Liver (tissue), 10 donors: ENCODE measurements at places on chromosomes 4 and X.

DNA sequence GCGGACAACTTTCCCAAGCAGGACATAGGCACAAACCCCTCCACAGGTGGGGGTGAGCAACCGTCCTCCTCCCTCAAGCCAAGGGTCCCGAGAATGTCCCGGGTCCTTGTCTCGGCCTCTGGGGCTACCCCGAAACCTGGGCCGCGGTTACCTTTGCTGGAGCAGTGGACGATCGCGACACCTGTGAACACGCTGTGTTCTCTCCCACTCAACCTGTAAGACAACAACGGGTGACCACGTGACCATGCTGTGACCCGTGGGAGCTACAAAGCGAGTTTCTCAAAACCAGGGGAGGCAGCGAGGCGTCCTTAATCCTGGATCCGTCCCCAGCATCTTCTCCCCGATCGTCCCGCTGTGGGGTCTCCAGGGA, 17.9 kb downstream of the ASMTL start:
- H3K36me3 ChIP-seq, result peaks cover 26% of the 10 kb centered on the region
- no peaks in the 10 kb centered on the region for H3K4me1 ChIP-seq
- H3K4me3 ChIP-seq, result no peak overlapping the region
- H3K27me3 ChIP-seq, result no peaks in the 10 kb centered on the region
- no peak overlapping the region for H3K27ac ChIP-seq
- DNase-seq, result no peak

GRCh38 chr4:123826896-123827295, 430.3 kb downstream of the SPRY1 start:
- H3K27me3 ChIP-seq, result no peaks in the 10 kb centered on the region
- no peak overlapping the region for H3K27ac ChIP-seq
- DNase-seq, result no peak
- H3K4me1 ChIP-seq, result no peaks in the 10 kb centered on the region
- H3K4me3 ChIP-seq, result no peak overlapping the region
- H3K36me3 ChIP-seq, result no peaks in the 10 kb centered on the region

GRCh38 chr4:6332042-6332668, 62.5 kb downstream of the WFS1 start:
- no peaks in the 10 kb centered on the region for H3K27me3 ChIP-seq
- peak; percentile 47 for DNase-seq
- no peaks in the 10 kb centered on the region for H3K36me3 ChIP-seq
- H3K4me3 ChIP-seq, result no peak overlapping the region
- H3K27ac ChIP-seq, result no peak overlapping the region

GRCh38 chr4:25213347-25213979, 20.4 kb upstream of the PI4K2B start:
- H3K27me3 ChIP-seq, result no peaks in the 10 kb centered on the region
- H3K36me3 ChIP-seq, result no peaks in the 10 kb centered on the region
- DNase-seq, result no peak
- peak overlapping the region; percentile 83 for H3K27ac ChIP-seq

DNA sequence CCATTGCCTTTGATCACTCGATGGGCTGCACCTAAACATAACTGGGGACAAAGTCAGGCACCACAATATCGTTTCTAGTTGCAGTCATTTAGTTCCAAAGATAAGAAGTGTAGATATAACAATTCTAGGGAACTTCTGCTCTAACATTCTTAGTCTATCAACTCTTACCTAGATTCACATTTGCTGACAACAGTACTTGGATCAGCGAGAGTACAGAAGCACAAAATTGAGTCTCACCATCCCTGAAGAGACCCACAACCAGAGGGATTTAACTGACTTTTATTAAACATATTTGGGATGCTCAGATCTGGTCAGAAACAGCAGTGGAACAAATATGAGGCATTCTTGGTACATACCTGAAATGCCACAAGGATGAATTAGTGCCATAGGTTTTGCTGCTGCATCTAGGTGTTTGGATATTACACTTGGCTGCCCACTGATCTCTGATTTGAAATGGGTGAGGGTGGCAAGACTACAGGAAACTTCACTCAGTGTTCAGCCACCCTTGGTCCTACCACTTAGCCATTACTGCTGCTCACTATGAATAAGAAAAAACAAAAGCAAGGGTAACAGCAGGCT, 28.9 kb upstream of the HUWE1 start:
- no peak overlapping the region for H3K27ac ChIP-seq
- DNase-seq, result no peak
- no peak overlapping the region for H3K4me3 ChIP-seq
- no peaks in the 10 kb centered on the region for H3K27me3 ChIP-seq
- no peaks in the 10 kb centered on the region for H3K36me3 ChIP-seq
- no peaks in the 10 kb centered on the region for H3K4me1 ChIP-seq

DNA sequence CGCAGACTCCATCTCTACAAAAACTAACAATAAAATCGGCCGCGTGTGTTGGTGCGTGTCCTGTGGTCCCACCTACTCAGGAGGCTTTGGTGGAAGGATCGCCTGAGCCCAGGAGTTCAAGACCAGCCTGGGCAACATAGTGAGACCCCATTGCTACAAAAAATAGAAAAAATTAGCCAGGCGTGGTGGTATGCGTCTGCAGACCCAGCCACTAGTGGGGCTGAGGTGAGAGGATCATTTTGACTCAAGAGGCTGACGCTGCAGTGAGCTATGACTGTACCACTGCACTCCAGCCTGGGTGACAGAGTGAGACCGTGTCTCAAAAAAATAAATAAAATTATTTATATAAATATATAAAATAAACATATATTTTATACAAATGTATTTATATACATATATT, 22.3 kb downstream of the ASMTL start:
- H3K36me3 ChIP-seq, result peaks cover 6% of the 10 kb centered on the region
- H3K4me3 ChIP-seq, result no peak overlapping the region
- H3K27ac ChIP-seq, result no peak overlapping the region
- H3K27me3 ChIP-seq, result no peaks in the 10 kb centered on the region
- DNase-seq, result no peak
- no peaks in the 10 kb centered on the region for H3K4me1 ChIP-seq

DNA sequence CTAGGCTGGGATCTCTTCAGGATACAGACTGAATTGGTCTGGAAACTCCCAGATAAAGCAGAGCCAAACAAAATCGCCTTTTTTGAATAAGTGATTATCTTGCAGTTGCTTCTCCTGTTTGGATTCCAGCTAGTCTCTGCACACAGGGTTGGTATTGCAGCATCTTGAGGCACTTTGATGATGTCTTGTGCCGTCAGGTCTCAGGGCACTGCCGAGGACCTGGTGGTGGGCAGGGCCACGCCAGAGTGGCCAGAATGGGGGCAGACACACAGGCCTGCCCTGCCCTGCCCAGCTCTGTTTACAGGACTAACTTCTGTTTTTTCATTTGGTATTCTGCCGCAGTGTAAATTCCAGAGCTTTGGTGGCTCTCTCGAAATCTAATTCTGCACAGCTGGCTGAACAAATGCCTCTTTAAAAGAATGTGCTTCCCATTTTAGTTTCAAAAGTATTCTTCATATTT, 276.1 kb downstream of the NR3C2 start:
- peak overlapping the region; percentile 1 for H3K27ac ChIP-seq
- no peaks in the 10 kb centered on the region for H3K36me3 ChIP-seq
- no peak overlapping the region for H3K4me3 ChIP-seq

GRCh38 chr4:168841000-168841671, 168.9 kb downstream of the CBR4 start:
- no peak overlapping the region for H3K27ac ChIP-seq
- no peak for DNase-seq
- H3K27me3 ChIP-seq, result no peaks in the 10 kb centered on the region
- no peaks in the 10 kb centered on the region for H3K36me3 ChIP-seq

DNA sequence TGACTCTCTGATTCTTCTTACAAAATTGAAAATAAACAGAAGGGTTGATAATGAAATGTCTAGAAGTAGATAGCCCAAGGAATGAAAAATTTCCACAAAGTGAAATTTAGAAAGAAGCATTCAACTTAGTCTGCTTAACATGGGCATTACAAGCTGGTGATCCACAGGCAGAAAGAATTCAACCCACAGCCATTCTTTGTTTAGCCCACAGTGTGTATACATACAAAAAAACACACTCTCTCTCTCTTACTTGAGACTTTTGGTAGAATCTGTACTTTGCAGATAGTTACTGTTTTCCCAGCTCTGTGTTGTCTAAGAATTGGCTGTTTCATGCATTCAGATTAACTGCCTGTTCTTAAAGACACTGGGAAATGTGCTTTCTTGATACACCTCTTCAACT, 159.8 kb downstream of the SLC4A4 start:
- H3K36me3 ChIP-seq, result no peaks in the 10 kb centered on the region
- H3K4me1 ChIP-seq, result no peaks in the 10 kb centered on the region
- H3K4me3 ChIP-seq, result no peak overlapping the region
- H3K27ac ChIP-seq, result no peak overlapping the region
- DNase-seq, result no peak
- H3K27me3 ChIP-seq, result no peaks in the 10 kb centered on the region

DNA sequence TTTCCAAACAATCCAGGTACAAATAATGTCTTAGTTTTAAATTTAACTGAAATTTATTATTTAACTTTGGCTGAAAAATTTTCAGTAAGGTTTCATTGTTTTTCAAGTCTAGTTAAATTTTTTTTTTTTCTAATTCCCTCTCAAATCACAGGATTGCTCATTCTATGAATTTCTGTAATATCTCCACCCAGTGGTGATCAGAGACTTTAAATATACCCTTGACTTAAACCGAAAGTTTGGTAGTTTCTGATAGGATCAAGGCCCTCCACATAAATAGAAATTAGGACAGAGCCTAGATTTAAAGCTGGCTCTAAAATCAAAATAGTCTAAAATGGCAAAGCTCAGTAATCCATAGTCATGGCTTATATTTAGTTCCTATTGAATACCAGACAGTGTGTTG, 175.4 kb downstream of the TBCK start:
- H3K4me3 ChIP-seq, result no peak overlapping the region
- no peaks in the 10 kb centered on the region for H3K36me3 ChIP-seq
- H3K27me3 ChIP-seq, result no peaks in the 10 kb centered on the region
- DNase-seq, result no peak
- no peak overlapping the region for H3K27ac ChIP-seq
- H3K4me1 ChIP-seq, result no peaks in the 10 kb centered on the region

DNA sequence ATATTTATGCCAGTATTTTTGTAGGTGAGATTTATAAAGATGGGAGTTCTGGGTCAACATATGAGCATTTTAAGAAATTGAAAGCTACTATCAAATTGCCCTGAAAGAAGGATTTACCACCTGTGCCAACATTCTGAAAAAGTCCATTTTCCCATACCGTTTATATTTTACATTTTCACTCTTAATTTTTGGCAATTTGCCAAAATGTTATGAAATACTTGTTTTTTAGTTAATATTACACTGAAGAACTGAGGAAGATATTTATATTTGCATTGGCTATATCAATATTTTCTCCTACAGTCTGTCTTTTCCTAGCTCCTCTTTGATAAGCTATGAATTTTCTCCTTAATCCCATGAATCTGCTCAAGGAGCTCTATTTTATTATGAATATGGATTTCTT, 52.4 kb downstream of the DCHS2 start:
- H3K36me3 ChIP-seq, result no peaks in the 10 kb centered on the region
- H3K4me1 ChIP-seq, result no peaks in the 10 kb centered on the region
- H3K27ac ChIP-seq, result no peak overlapping the region
- no peaks in the 10 kb centered on the region for H3K27me3 ChIP-seq
- H3K4me3 ChIP-seq, result no peak overlapping the region
- DNase-seq, result no peak

DNA sequence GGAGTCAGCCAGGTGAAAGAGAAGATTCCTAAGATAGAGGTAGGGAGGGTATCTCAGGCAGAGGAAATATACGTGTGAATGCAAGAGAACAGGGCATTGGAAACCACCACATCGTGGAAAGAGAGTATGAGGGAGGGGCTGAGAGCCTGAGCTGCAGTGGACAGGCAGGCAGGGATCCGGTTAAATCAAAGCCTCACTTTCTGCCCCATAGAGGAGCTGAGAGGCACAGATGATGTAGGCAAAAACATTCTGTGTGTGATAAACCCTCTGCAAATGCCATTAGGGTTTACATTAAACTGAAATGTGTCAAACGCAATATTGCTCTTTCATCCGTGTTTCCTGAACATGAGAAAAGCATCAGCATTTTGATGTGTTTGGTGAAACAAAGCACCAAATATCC, 298.1 kb upstream of the TAPT1 start:
- H3K4me3 ChIP-seq, result no peak overlapping the region
- no peaks in the 10 kb centered on the region for H3K27me3 ChIP-seq
- no peaks in the 10 kb centered on the region for H3K4me1 ChIP-seq
- no peak overlapping the region for H3K27ac ChIP-seq
- no peaks in the 10 kb centered on the region for H3K36me3 ChIP-seq

- no peak for DNase-seq
- no peaks in the 10 kb centered on the region for H3K27me3 ChIP-seq
- H3K4me3 ChIP-seq, result no peak overlapping the region
- H3K27ac ChIP-seq, result no peak overlapping the region
These were observed 16.2 kb downstream of the LRIT3 start for GRCh38 chr4:109864134-109864533.

GRCh38 chr4:102399021-102399420, 53.7 kb upstream of the SLC39A8 start:
- H3K27ac ChIP-seq, result no peak overlapping the region
- no peaks in the 10 kb centered on the region for H3K36me3 ChIP-seq
- no peaks in the 10 kb centered on the region for H3K27me3 ChIP-seq
- no peak for DNase-seq
- no peak overlapping the region for H3K4me3 ChIP-seq

DNA sequence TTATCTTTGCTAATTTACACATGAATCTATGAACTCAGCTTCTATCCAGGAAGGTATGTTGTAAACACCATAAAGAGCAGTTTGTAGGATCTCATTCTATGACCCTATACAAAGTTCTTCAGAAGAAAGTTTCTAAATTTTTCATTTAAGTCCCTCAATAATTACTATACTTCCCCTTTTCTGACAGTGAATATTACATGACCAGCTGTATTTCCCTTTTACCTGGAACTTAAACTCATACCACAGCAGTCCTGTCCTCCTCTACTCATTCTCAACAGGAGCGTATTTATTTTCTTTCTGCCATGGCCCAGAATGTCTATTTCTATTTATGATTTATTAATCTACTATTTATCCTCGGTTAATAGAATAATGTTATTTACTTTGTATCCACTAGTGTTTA, 15.8 kb downstream of the RASGEF1B start:
- no peak overlapping the region for H3K27ac ChIP-seq
- H3K4me3 ChIP-seq, result no peak overlapping the region
- H3K27me3 ChIP-seq, result no peaks in the 10 kb centered on the region
- peaks cover 6% of the 10 kb centered on the region for H3K4me1 ChIP-seq
- no peak for DNase-seq
- peaks cover 8% of the 10 kb centered on the region for H3K36me3 ChIP-seq

GRCh38 chrX:17759990-17760389, 22.7 kb downstream of the SCML1 start:
- H3K27ac ChIP-seq, result no peak overlapping the region
- no peak overlapping the region for H3K4me3 ChIP-seq
- no peaks in the 10 kb centered on the region for H3K36me3 ChIP-seq
- H3K27me3 ChIP-seq, result no peaks in the 10 kb centered on the region
- no peaks in the 10 kb centered on the region for H3K4me1 ChIP-seq
